Choroid plexus epithelial cell (primary cell): ENCODE measurements at places on chromosomes 5 and 9.
A peak's percentile ranks its signal among the peaks of the same experiment; 100 is the strongest.

GRCh38 chr9:130539420-130540223 lies 39.8 kb upstream of the FUBP3 start:
- DNase-seq, result peak; percentile 80

DNA sequence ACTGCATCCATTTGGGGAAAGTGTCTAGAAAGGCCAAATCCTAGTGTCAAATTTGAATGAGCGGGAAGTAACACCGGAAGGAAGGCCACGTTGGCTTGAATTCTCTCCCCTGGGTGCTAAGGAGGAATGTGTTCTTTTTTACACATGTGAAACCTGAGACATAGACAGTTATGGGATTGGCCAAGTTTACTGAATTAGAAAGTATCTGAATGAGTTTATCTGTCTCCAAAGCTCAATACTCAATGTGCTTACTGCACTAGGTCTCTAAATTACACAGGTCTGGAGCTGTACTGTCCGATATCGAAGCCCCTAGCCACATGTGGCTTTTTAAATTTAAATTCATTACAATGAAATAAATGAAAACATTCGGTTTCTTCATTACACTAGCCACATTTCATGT lies 6.0 kb downstream of the DMRT1 start:
- DNase-seq, result peak; percentile 2

DNA sequence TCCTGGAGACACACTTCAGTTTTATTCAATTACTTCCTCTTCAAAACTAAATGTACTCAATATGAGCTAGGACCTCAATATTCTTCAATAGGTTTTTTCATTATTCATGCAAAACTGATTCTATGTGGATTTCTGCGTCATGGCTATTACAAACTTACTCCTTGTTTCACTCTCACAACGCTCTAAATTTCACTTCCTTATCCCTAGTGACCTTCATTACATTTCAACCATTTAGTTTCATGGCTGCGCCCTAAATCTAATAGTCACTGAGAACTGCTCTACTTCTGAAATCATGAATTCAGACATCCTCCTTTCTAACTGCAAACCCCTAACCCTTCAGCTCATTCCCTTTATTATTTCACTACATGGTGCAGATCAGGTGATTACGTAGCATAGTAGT lies 93.9 kb downstream of the SLC25A46 start:
- DNase-seq, result no peak

- no peak for DNase-seq
These were observed 17.6 kb downstream of the TRMO start for GRCh38 chr9:97904725-97905124.

GRCh38 chr5:133015466-133015865 lies 10.9 kb downstream of the ZCCHC10 start:
- DNase-seq, result no peak

- DNase-seq, result no peak
These were observed 38.1 kb upstream of the EQTN start for GRCh38 chr9:27335075-27335474.

DNA sequence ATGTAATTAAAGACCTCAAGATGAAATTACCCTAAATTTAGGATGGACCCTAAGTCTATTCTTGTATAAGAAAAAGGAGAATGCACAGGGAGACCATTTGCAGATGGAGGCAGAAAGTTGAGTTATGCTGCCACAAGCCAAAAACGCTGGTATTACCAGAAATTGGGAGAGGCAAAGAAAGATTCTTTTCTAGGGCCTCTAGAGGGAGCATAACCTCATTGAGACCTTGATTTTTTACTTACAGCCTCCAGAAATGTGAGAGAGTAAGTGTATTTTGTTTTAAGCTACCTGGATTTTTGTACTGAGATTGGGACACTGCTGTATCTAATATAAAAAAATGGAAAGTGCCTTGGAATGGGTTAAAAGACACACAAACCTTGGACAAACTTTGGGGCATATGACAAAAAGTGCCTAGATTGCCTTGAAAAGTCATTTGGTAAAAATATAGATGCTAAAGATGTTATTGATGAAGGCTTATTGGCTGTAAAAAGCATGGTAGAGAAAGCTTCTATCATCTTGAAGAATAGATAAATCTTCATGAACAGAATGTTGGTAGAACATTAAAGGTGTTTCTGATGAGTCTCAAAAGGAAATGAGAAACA lies 174.7 kb upstream of the PRDM9 start:
- DNase-seq, result peak; percentile 27

- DNase-seq, result peak; percentile 44
These were observed 30.2 kb upstream of the CCNG1 start for GRCh38 chr5:163407034-163407655.
